ENCODE measurements at places on chromosomes 3 and 15.
A peak's percentile ranks its signal among the peaks of the same experiment; 100 is the strongest.

- H3K27ac ChIP-seq: no peak overlapping the region
- H3K36me3 ChIP-seq: no peaks in the 10 kb centered on the region
- no peak overlapping the region for H3K4me3 ChIP-seq
- no peak for DNase-seq
These were observed 132.8 kb upstream of the GADL1 start for GRCh38 chr3:31027191-31027761.

DNA sequence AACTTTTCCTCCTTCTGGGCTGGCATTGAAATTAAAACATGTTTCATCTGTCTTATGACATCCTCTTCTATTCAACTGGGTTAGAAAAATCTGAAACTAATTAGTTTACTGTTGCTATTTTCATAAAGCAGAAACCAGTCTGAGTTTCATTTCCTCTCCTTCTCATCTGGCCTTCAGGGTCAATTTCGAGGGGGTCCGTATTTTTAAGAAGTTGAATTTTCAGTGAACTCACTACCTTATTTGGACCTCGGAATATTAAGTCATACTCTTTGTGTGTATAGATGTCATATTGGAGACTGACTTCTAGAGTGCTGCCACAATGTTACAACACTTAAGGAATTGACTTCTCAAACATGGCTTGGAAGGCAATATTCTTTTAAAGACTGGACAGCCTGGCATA lies 485.9 kb downstream of the SQOR start:
- H3K4me1 ChIP-seq: no peaks in the 10 kb centered on the region
- H3K4me3 ChIP-seq: no peak overlapping the region
- H3K27ac ChIP-seq: no peak overlapping the region
- H3K36me3 ChIP-seq: no peaks in the 10 kb centered on the region
- DNase-seq: no peak
- H3K27me3 ChIP-seq: no peaks in the 10 kb centered on the region

DNA sequence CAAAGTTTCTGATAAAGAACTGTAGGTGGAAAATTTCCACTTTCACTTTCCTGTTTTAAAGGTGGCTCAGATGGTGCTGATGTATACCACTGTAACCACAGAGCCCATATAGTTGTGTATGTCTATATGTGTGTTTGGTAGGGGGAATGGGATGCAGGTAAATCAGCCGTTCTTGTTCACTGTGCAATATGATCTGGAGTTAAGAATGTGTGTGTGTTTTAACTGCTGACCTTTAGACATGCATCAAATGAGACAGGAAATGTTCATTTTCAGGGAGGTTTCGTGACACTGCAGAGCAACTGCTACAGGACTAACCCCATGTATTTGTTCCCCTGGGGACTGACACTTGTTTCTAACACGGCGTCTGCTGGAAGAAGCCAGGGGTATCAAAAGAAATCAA lies 180.5 kb downstream of the TAFA4 start:
- no peak for DNase-seq
- H3K4me3 ChIP-seq: no peak overlapping the region
- peaks cover 14% of the 10 kb centered on the region for H3K36me3 ChIP-seq
- H3K4me1 ChIP-seq: peaks cover 6% of the 10 kb centered on the region
- peak overlapping the region; percentile 40 for H3K27ac ChIP-seq

DNA sequence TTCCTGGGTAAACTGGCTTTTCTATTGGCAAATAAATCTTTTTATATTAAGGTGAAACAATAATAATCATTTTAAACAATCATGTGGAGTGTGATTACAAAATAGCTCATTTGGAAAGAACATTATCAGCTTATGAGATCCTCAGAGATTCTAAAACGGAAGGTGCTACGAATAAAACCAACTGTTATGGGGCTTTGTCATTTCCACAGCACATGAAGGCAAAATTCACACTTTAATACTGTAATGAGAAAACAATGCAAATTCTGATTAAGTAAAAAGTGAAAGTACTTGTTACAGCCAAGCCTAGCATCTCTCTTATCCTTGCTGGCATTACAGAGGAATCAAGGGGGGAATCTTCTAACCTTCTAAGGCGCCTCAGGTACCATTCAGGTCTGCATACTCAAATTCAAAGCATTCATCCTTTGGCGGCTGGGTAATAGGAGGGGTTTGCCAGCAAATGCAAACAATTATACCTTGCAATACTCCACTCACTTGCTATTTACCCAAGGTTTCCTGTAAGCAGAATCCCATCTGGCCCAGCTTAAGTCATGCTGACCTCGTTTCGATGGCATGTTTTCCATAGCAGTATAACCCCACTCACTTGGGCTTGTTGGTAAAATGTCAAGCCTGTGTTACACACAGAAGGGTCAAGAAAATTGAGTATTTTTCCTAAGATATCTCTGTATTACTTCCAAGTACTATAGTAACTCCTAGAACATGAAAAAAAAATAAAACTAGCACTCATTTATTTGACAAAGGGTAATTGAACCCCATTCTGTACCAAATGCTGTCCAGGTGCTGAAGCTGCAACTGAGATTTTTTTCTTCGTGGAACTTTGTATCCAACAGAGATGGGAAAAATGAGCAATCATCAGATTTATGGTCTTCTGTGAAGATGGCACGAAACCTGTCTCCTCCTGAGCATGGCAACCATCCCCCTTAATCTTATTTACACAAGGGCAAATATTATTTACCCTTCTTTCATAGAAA lies 183.7 kb upstream of the LMCD1 start:
- no peak for DNase-seq
- no peaks in the 10 kb centered on the region for H3K36me3 ChIP-seq
- peaks cover 10% of the 10 kb centered on the region for H3K4me1 ChIP-seq
- H3K27ac ChIP-seq: no peak overlapping the region
- H3K27me3 ChIP-seq: no peaks in the 10 kb centered on the region

DNA sequence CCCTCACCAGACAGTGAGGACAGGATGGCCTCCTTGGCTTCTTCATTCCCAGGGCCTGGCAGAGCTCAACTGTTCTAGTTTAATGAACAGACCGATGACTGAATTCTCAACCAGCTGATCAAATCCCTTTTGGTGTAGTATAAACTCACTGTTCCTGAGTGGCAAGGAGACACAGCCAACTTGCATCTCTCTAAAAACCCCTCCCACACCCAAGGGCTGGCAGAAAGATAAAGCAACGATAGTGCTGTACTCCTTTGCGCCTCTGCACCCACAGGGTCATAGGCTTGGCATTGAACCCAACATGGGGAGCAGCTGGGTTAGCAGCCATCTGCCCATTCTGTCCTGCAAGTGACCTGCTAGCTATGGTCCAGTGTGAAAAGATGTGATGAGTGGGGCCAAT lies 103.2 kb downstream of the RYK start:
- H3K4me3 ChIP-seq: no peak overlapping the region
- peaks cover 19% of the 10 kb centered on the region for H3K4me1 ChIP-seq
- H3K36me3 ChIP-seq: peaks cover 3% of the 10 kb centered on the region
- peak overlapping the region; percentile 14 for H3K27ac ChIP-seq
- DNase-seq: no peak

GRCh38 chr3:45078910-45079522 lies 52.9 kb downstream of the CLEC3B start:
- H3K27me3 ChIP-seq: no peaks in the 10 kb centered on the region
- H3K27ac ChIP-seq: no peak overlapping the region
- no peak overlapping the region for H3K4me3 ChIP-seq

GRCh38 chr15:31302778-31303725 lies 23.6 kb upstream of the KLF13 start:
- no peak overlapping the region for H3K4me3 ChIP-seq
- peaks cover 28% of the 10 kb centered on the region for H3K27me3 ChIP-seq
- H3K4me1 ChIP-seq: peaks cover 5% of the 10 kb centered on the region
- H3K36me3 ChIP-seq: no peaks in the 10 kb centered on the region
- no peak overlapping the region for H3K27ac ChIP-seq
- DNase-seq: no peak

DNA sequence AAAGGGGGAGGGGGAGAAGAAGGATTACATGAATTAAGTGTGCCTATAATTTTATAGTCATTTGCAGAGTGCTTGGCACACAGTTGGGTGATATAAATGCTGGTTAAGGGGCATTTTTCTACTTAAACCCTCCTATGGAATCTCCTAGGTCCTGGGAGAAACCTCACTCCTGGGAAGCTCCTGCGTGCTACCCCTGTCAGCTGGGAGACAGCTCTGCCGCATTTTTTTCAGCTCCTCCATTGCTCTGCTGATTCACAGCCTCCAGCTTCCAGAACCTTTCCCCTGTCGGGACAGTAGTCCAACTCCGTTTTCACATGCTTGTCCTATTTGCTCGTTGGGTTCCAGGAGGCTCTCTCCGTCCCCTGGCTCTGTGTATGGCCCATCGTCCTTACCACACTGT lies 59.2 kb downstream of the CHRD start:
- H3K4me3 ChIP-seq: no peak overlapping the region
- H3K36me3 ChIP-seq: no peaks in the 10 kb centered on the region
- no peak overlapping the region for H3K27ac ChIP-seq
- H3K27me3 ChIP-seq: no peaks in the 10 kb centered on the region
- H3K4me1 ChIP-seq: peaks cover 22% of the 10 kb centered on the region

DNA sequence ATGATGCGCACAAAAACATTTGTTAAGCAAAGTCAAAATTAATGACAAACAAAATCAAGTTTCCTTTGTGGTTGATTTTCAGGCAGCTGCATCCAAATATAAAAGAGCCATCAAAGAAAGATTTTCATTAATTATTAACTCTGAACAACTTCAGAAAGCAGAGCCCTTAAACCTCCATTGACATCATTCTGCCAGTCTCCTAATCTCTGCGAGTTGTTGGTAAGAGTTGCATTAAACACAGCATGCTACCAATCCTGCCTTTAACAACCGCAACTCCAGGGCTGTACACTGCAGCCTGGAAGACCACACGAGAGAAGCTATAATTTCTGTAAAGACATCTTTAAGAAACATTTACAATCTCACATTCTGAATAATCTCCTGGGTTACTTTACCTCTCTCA lies 204.6 kb downstream of the NR2F2 start:
- no peaks in the 10 kb centered on the region for H3K36me3 ChIP-seq
- no peaks in the 10 kb centered on the region for H3K27me3 ChIP-seq
- no peaks in the 10 kb centered on the region for H3K4me1 ChIP-seq
- no peak for DNase-seq
- H3K4me3 ChIP-seq: no peak overlapping the region

- H3K27ac ChIP-seq: peak overlapping the region; percentile 73
- DNase-seq: no peak
These were observed 129.6 kb downstream of the SEMA6D start for GRCh38 chr15:47846876-47847275.

Measured in cardiac muscle cell (in vitro differentiated cells and primary cell).